ENCODE measurements at places on chromosomes 2 and 18. TPM values are rescaled to one million over a fixed set of nuclear protein-coding genes. Genes with fewer than 3 reads are reported as not detected.

DNA sequence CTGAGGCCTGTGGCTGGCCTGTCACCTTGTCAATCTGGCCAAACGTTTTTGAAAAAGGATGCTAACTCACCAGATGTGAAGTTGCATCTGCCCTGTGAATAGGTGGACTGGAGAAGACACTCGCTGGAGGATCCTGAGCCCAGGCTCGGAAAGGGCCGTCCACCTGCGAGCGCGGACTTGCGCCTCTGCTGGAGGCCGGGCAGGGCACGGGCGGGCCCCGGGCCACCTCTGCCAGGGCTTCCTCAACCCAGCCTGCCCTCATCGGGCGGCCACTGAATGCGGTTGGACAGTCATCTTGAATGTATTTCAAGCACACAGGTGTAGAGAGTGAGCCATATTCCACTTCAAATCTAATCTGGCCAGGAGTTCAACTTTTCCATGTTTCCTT lies 83.9 kb downstream of the FAM210A start:
- DNase-seq: no peak

Gene GULP1
- total RNA-seq: 71.7 TPM

- DNase-seq: no peak
These were observed 373.6 kb upstream of the TRIB2 start for GRCh38 chr2:12343141-12343540.

- DNase-seq: no peak
These were observed 10.0 kb downstream of the SUPT7L start for GRCh38 chr2:27653397-27653796.

DNA sequence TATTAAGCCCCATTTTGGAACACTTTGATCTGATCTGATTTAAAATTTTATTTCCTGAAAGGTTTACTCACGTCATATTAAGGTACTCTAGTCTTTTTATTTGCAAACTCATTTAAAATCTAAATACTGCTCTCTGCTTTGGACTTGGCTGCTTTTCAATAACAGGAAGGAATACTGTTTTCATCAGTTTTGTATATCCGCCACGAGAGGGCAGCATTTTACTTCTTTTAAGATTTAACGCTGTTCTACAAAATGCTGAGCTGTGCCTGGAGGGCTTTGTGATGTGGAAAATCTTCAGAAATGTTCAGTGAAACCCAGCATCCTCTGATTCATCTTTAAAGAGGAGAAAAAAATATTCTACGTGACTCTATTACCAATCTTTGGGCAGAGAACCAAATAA lies 37.5 kb upstream of the SLC38A11 start:
- peak; percentile 80 for DNase-seq

DNA sequence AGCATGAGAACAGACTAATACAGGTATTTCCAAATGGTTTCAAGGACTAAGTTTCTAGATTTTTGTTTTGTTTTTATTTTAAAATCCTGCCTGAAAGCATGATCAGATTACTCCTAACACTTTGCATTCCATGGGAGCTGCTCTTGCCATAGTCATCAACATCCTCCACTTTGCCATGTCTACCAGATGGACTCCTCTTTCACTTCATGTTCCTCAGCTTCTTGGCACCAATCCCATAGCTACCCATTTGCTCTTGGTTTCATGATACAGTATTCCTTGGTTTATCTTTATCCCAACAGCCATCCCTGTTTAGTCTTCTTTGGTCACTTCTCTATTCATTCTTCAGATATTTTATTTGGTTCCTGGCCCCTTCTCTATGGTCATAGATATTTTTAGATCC lies 154.2 kb upstream of the CCDC195 start:
- DNase-seq: peak; percentile 35

Gene SP5
- total RNA-seq: not detected

DNA sequence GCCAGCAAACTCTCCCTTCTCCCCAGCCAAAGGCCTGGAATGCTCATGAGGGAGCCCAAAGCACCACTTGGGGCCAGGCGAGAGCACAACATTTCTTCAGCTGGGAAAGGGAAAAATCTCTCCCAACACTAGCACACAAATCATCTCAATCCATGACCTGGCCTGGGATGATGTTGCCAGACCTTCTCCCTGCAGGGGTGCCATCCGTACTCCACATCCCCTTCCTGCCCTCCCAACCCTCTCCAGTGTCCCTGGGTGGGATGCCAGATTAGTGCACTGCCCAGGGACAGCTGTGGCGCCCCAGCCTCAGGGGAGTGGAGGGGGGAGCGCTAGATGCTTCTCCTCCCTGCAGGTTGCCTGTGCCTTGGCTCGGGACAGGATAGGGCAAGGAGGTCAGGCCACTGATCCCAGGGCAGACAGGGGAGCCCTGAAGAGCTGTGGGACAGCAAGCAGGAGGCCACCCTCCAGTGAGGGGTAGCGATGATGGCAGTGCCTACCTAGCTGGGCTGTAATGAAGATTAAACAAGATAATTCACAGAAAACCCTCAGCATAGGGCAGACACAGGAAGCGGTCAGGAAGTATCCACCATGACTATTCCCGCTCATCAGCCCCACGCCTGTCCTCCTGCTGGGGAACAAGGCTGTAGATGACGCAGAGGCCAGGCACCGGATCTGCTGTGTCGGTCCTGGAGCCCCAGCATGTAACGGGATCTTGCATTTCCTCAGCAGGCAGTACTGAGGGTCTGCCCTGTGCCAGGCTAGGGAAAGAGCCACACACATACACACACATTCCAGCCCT lies 31.1 kb downstream of the SERTAD2 start:
- DNase-seq: peak; percentile 31

Gene MAP3K19
- not detected for total RNA-seq

DNA sequence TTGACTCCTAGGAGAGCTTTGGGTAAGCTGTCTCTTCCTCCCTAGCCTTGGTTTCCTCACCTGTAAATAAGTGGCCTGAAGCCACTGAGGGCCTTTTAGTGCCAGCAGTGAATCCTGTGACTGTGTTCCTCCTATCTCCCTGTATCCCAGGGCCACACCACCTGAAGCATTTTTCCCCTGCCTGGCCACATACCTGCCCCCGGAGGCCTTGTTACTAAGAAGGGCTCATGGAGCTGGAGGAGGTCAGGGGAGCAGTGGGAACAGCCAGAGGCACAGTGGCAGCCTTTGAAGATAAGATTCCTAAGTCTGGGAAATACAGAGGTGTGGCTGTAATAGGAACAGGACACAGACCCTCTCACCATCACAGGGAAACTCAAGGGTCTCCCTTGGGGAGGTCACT lies 162.4 kb downstream of the SMAD7 start:
- no peak for DNase-seq

- DNase-seq: no peak
These were observed 48.3 kb upstream of the ASB1 start for GRCh38 chr2:238378230-238379095.

DNA sequence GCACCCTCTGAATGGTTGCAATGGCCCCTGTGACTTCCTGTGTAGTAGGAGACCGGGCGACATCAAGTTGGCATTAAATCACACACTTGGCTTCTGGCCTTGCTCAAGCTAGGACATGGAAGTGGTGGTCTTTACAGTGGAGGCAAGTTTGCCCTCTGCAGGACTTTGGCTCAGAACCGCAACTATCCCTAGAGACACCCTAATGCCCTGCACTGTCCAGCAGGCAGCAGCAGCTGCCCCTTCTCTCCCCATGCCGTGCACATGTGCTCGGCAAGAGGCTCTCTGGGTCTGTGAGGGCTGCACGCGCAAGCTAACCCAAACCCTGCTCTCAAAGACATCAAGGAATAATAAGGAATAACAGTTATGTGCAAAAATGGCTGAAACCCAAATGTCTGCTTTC lies 106.5 kb downstream of the COL6A3 start:
- DNase-seq: no peak

DNA sequence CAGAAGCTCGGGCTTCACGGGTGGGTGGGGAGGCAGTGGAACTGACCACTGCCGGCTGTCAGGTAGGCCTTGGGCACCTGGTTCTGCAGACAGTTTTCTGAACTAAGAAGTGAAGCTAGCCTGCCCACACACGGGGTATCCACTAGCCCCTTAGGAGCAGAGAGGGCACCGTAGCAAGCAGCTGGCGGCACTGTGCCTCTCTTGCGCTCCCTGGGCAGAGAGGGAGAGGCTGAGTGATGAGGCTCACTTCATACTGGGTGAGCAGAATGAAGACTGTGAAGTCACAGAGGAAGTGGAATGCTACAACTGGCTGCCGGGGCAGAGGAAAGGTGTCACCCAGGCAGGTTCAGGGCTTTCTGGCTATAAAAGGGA lies 753 bp downstream of the ITPRIPL1 start:
- DNase-seq: no peak

DNA sequence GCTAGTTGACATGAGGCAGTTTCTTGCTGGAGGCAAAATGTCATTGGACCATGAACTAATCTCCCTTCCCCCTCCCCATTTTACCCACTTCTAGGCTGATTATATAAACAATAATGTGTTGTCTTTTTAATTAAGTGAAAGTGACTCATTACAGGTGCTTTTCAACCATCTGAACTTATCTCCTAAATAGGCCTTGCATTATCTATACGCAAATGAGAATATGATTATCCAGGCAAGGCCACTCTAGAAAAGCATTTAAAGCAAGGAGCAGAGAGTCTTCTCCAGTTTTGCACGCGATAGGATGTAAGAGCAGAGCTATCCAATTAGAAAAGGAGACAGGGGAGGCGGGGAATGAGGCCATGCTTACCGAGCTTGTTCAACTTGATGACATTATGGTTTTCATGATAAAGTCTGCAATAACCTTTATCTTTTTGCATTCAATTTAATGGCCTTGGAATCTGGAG lies 286.1 kb upstream of the SIX3 start:
- no peak for DNase-seq

- DNase-seq: no peak
These were observed 34.8 kb downstream of the SLC66A2 start for GRCh38 chr18:79916546-79917168.

GRCh38 chr2:240821429-240821778 lies 1.4 kb upstream of the KIF1A start:
- DNase-seq: no peak

Gene SP140L
- 10.9 TPM for total RNA-seq

DNA sequence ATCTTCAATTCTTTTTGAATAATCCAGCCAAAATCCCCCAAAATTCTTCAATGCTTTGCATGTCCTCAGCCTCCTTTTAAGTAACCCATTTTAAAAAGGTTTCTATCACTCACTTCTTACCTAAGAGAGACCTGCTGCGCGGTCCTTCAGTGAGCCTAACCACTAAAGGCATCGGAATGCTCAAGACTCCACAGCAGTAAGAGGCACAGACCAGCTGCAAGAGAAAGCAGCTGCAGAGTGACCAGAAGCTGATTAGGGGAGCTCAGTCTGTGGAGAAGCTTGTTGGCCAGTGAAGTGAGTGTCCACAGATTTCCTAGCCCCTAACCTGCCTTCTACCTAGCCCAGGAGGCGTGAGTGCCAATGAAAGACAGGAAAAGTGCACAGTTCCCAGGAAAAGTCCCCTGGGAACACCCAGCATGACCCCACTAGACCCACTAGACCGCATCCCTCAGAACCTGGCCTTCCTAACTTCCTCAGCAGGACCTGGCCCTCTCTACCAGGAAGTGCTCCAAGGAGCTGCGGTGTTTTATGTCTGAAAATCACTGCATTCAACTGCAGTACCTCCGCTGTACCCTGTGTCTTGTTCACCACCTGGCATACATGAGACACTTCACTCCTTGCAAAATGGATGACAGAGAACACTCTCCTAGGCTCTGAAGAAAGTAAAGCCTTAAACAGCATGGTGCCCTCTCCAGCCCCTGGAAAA lies 10.1 kb downstream of the MBOAT2 start:
- peak; percentile 74 for DNase-seq

Gene LPIN2
- total RNA-seq: 36.7 TPM

Gene CEP68
- total RNA-seq: 12.7 TPM

All from fibroblast of lung (primary cell).